ENCODE measurements at places on chromosomes 2 and 18.

GRCh38 chr2:232891621-232892071 is 21.6 kb downstream of the SNORC start:
- no peak for DNase-seq

GRCh38 chr18:39661856-39662366 is 2096.3 kb upstream of the CELF4 start:
- no peak for DNase-seq

GRCh38 chr2:61853847-61854563 is at the start of gene FAM161A:
Gene FAM161A, minus strand, starts transcription at chr2:61854060. Its CDS starts 19 bp downstream, at chr2:61854041.
- peak; percentile 76 for DNase-seq

- DNase-seq: no peak
These were observed 87.0 kb upstream of the MSH6 start for GRCh38 chr2:47695800-47696477.

DNA sequence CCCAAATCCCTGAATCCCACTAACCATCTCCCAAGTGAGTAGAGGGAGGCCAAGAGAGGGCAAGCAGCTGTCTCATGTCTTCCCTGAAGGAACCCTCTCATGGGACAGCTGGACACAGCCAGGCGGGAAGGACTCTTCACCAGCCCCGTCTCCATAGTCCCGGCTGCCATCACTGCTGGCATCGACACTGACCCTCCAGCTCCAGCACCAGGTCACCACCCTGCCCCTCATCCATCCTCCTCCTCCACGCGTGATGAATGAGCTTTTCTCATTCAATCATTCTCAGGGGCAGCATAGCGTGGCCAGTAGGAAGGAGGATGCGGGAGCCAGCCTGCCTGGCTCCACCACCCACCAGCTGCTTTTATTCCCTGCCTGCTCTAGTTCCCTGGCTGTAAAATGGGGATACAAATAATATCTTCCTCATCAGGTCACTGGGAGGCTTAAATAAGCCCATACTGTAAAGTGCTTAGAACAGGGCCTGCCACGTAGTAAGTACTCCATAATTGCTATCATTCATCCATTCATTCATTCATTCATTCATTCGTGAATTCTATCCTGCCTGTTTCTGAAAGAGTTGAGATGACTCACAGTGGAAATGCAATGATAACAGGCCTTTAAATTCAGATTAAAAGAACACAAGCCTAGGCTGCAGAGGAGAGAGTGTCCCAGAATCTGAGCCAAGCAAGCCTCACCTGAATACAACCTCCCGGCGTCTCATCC is 30.5 kb upstream of the FOSL2 start:
- no peak for DNase-seq

DNA sequence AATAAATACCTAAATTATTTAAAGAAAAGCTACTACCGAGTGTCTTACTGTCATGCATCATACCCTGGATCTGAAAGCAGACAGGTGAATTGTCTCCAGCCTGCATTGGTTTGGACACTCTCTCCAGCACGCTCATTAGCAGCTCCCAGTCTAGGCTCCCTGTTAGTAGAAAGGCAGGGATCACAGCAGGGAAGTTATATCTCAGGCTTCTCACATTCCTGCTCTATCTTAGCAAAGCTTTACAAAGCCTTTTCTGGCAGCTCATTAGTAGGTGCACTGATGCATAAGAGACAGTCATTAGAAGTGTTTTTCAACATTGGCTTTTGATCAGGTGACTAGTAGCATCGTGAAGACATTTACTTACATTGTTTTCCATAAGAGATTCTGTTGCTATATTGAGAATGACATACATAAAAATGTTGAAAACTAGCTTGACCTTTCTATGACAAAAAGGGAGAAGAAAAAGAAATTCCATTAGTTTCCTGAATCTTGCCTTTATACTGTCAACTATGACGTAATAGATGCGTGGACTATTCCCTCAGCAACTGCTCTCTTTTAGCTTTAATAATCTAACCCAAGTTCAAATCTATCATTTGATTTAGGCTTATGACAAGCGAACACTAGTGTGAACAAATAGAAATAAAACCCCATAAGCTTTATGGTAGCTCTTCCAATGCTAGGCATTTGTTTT is 408.7 kb upstream of the KCNH7 start:
- DNase-seq: no peak

- DNase-seq: no peak
These were observed 3.4 kb downstream of the CYP26B1 start for GRCh38 chr2:72144274-72144631.

DNA sequence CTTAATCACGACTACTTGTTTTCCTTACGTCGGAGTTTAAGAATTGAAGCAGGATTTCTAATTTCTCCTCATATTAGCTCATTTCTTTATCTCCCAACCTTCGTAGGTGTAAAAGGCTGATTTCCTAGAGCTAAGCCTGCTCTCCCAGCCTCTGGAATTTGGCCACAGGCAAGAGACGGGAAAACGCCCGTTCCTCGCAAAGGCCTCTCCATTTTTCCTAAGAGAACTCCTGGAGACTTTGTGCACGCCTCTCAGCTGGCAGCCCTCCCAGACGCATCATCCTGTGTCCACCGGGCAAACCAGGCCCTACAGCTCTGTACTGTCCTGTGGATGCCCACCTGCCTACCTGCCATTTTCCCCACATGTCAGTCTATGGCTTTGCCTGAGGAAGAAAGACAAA is 106.3 kb downstream of the FTCDNL1 start:
- DNase-seq: no peak

DNA sequence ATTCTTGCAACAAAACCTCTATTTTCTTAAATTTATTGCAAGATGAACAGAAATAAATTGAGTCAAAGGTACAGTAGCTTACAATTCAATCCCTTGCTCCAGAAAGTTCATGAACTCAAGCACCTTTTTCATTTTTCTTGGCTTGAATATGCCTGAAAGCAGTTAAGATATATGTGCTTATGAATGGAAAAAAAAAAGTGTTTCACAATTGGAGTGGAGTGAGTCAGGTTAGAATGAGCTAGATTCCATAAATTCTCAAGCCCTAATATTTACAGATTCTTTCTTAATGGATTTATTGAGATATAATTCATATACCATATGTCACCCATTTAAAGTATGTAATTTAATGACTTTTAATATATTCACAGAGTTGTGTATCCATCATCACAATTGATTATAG is 39.6 kb upstream of the NEMP2 start:
- no peak for DNase-seq

- DNase-seq: no peak
These were observed 236.3 kb upstream of the ID2 start for GRCh38 chr2:8445580-8445979.

GRCh38 chr2:195049372-195050031 is 607.5 kb upstream of the SLC39A10 start:
- DNase-seq: no peak

GRCh38 chr2:23532391-23533337 is 147.7 kb downstream of the KLHL29 start:
- peak; percentile 67 for DNase-seq

GRCh38 chr2:234393354-234393753 is 103.5 kb downstream of the ARL4C start:
- DNase-seq: no peak

GRCh38 chr2:225124311-225125017 is 82.2 kb upstream of the DOCK10 start:
- no peak for DNase-seq

DNA sequence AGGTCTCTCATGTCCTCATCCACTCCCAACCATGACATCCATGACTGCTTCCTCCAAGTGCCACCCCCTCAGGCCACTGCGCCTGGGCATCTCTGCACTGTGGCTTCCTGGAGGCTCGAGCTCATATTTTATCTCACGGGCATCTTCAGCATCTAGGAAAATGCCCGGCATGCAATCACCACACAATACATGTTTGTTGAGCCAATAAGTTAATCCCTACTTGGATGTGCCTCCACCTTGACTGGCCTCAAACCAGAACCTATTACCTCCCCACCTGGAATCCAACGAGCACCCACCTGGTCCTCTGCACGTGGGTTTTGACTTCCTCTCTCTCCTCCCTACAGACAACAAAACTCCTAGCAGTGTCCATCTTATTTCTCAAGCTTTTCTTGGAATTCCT is 198.9 kb upstream of the REV1 start:
- no peak for DNase-seq

GRCh38 chr2:121810959-121811853 is 55.8 kb downstream of the TSN start:
- DNase-seq: peak; percentile 57

GRCh38 chr2:16216558-16216945 is 276.2 kb downstream of the MYCN start:
- DNase-seq: no peak

GRCh38 chr18:26654616-26655524 is 106.5 kb upstream of the KCTD1 start:
- no peak for DNase-seq

All from DMS79 treated with DMSO at 0.1 percent for 48 hours (cell line).